ENCODE measurements at places on chromosomes 16 and 17.

GRCh38 chr17:66953630-66954020, 10.9 kb upstream of the CACNG4 start:
- DNase-seq, result no peak

GRCh38 chr16:51637770-51638094, 486.7 kb upstream of the SALL1 start:
- no peak for DNase-seq

- DNase-seq, result no peak
These were observed 8.2 kb downstream of the IGFBP4 start for GRCh38 chr17:40451420-40451819.

GRCh38 chr17:73130977-73131376, 33.8 kb upstream of the SSTR2 start:
- DNase-seq, result no peak

GRCh38 chr16:89502081-89502843, 5.9 kb upstream of the SPG7 start:
- no peak for DNase-seq

GRCh38 chr16:27436921-27437650, 35.1 kb downstream of the IL21R start:
- no peak for DNase-seq

DNA sequence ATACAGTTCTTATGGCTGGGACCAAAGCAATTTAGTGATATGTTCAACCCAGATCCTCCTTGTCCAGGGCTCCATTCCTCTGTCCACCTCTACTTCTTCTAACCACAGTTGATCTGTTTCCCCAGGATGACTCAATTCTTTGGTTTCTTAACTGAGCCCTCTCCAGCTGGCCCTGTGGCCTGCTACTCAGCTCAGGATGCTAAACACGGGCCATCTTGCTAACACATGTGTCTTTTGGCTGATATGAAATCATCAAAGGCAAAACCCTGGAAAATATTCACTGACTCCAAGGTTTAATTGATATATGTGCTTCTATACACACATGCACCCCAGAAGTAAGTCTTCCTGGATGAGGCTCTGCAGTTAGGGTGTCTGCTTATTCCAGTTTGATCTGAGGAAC, 43.8 kb downstream of the SHISA6 start:
- no peak for DNase-seq

GRCh38 chr16:85157813-85158742, 45.8 kb upstream of the CIBAR2 start:
- no peak for DNase-seq

GRCh38 chr16:69188236-69188549, 1.2 kb downstream of the SNTB2 start:
- no peak for DNase-seq

DNA sequence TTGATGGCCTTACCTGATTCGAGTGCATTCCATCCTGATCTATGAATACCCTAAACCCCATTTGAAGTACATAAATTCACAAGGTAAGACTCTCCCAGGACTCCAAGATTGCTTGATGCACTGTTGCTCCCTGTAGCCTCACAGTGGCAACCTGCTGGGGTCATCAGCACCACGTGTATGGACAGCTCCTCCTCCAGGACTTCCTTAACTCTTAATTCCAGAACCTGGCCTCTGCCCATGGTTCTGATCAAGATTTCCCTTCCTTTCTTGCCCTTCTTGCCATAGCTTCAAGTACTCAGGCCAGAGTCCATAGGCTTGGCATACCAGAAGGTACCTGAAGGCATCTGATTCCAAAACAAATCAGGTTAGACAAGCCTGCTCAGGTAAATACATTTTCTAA, 34.0 kb upstream of the NLK start:
- DNase-seq, result no peak

DNA sequence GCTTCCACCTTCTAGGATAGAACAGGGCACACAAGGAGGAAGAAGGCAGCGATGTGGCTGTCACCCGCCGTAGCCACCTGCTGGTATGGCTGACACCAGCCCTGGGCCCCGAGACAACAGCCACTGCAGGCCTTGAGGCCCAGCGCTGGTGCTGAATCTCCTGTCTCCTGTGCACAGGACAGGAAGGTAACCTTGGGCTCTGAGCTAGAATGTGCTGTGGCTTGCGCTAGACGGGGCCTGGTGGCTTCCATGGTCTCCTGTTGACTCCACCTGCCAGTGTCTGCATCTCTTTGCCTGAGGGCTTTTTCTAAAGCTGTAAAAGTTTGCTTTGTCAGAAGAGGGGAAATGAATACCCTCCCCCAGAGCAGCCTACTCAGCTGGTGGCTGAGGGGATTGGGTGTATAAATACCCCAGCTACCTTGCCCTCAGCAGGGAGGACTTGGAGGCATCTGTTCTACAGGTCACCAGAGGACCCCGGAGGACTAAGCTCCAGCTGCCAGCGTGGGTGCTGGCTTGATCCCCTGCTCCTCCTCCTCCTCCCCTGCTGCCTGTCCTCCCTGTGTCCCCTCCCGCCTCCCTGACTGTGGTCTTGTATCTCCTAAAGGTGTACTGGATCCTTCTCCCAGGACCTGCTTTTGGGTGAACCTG, 76.1 kb upstream of the SDK2 start:
- peak; percentile 5 for DNase-seq

DNA sequence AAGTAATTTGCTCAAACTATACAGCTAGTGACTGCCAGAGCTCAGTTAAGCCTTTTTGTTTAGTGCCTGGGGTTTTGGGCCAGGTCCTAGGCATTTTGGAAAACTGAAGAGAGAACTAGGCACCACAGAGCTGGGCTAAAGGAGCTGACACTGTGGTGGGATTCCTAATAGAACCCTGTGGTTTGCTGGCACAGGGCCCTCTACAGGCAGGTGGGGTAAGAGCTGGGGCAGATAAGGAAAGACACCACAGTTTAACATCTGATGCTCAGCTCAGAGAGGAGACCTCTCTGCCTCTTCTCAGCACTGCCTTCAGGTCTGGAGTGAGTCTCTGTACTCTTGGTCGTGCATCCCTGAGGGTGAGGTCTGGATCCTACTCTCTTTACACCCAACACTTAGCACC, 121.2 kb downstream of the SNX11 start:
- no peak for DNase-seq

- DNase-seq, result no peak
These were observed 671 bp downstream of the CHMP6 start for GRCh38 chr17:80992077-80992947.

GRCh38 chr17:28492352-28493310, 13.5 kb upstream of the FOXN1 start:
- DNase-seq, result no peak

- no peak for DNase-seq
These were observed at the start of gene IGSF6 for GRCh38 chr16:21652453-21652852. Gene IGSF6 (minus strand): TSS chr16:21652608. CDS start chr16:21652598, 10 bp downstream.

GRCh38 chr16:28537076-28537475, 1.7 kb downstream of the NUPR1 start:
- no peak for DNase-seq

DNA sequence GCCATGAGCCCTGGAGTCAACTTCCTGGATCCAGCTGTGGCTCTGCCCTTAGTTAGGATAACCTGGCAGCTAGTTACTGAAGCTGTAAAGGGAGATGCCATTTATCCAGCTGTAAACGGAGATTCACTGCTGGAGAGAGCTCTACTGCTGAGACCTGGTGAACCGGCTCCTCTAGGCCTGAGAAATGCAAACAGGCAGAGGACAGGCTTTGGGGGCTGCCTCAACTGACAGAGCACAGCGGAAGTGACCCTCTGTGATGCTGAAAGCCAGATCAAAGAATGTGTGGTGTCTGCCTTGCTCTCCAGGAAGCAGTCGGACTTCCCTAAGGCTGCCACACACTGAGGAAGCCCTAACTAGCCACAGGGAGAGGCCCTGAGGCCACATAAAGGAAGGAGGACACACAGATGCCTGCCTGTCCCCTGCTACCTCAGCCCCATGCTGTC, 21.9 kb upstream of the GPRC5C start:
- DNase-seq, result no peak

GRCh38 chr17:38893113-38893512, 23.3 kb downstream of the LASP1 start:
- no peak for DNase-seq

DNA sequence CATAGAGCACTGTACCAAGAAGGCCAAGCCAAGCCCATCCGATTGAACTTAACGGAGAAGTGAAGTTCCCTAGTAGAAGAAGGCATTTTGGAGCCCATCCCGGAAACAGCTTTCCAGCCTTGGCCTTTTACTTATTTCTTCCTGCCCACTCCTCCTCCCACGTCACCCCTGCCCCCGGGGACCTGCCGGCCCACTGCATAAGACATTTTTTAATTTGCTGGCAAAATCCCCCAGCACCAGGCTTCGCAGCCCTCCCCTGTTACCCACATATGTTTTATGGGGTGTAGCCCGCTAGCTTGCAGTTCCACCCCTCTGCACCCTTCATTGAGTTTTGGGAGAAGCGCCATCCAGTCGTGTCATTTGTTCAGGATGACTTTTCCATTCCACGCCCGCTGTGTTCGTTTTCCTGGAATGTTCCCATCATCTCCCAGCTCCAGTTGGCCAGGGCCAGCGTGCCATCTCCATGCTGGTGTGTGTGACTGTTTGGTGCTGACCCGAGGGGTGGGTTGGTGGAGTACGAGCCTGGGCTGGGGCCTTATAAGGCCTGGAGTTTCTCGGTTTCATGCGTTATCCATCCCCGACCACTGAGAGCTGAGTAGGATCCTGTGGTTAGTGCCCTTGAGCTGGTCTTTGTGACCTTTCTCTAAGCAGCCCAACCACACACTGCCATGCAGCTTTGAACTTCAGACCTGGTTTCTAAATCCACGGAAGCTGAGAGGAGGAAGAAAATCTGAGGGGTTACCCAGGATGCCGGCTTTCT, 20.0 kb upstream of the TBX2 start:
- no peak for DNase-seq

- no peak for DNase-seq
These were observed 3.1 kb upstream of the KRT17 start for GRCh38 chr17:41627316-41628072.

DNA sequence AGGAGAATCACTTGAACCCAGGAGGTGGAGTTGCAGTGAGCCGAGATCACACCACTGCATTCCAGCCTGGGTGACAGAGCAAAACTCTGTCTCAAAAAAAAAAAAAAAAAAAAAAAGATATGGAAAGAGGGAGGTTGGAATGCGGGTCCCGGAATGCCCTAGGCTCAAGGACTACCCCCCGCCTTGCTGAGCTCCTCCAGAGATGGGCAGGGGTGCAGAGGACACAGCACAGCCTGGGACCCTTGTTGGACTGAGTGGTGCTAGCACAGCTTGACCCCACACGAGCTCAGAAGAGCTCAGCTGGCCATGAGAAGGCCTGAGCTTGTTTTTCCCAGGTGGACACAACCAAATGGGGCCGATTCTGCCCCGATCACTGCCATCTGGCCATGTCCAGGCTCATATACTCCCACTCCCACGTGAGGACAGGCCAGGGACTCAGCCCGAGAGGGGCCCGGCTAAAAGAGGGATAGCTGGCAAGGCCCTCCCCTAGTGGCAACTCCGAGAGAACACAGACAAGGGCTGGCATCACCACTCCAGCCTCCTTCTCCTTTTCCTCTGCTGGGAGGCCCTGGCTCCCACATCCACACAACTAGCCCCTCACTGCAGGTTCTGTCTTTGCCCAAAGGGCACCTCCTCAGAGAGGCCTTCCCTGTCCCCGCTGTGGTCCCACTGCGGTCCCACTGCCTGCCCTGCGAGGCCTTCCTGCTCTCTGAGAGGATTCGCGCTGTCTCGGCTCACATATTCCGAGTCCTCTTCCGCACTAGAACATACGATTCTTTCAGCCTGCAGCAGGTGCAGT, 11.0 kb downstream of the SGCA start:
- DNase-seq, result no peak

GRCh38 chr17:19379361-19380065, 1.2 kb downstream of the MAPK7 start:
- no peak for DNase-seq

- peak; percentile 65 for DNase-seq
These were observed 7.0 kb downstream of the MPP2 start for GRCh38 chr17:43900183-43900857.

DNA sequence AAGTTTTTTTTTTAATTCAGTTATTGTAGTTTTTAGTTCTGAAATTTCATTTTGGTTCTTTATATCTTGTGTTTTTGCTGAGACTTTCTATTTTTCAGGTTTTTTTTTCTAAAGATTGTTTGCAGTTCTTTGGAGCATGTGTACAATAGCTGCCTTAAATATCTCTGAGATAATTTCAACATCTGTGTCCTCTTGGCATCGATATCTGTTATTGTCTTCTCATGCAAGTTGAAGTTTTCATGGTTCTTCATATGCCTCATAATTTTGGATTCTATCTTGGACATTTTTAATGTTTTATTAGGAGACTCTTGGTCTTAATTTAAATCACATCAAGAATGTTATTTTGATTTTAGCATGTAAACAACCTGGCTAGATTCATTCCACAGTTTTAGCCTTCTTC, 22.8 kb downstream of the COX11 start:
- DNase-seq, result no peak

DNA sequence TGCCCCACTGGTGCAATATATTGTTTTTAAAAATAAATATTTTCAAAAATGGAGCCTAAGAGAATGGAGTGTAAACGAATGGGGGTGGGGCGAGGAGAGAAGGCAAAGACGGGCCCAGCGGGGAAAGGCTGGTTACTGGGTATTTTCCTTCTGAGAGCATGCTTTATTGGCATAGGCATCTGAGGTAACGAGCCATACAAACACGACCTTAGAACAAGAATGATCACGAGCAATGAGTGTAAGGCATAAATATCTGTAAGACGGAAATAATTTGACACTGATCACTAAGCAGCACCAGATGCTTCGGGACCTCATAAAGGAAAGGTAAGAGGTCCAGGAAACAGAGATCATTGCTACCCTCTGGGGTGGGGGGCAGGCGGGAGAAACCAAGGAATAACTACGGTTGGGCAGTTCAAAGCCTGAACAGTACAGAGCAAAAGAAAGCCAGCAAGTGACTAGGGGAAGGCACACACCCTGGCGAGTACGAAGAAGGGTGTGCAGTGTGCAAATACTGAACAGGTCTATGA, 959 bp downstream of the SSH2 start:
- peak; percentile 69 for DNase-seq

DNA sequence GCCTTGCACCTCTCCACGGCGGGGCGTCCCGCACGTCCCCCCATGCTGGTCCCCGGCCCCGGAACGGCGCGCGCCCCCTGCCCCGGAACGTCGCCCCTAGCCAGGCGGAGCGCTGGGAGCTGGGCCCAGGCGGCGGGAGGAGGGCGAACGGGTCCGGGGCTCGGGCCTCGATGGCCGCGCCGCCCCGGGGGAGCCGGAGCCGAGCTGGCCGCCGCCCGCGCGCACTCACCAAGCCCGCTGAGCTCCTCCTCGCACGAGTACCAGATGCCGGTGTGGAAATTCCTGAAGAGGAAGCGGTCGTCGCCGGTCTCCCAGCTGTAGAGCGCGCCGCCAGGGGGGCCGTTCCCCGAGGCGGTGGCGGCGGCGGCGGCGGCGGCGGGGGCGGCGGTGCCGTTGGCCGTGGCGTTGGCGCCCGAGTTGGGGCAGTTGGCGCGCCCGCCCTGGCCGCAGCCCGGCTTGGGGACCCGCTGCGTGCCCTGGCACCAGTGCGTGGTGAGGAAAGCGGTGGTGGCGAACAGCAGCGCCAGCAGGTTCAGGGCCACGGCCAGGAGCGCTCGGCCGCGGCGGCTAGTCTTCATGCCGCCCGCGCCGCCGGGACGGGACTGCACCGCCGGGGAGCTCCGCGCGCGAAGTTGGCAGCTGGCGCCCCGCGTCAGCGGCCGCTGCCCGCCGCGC, 530 bp downstream of the GSG1L start:
- no peak for DNase-seq

All from NCI-H748 treated with DMSO at 0.1 percent for 48 hours (cell line).